ENCODE measurements at places on chromosomes 2 and 18. TPM values are rescaled to one million over a fixed set of nuclear protein-coding genes. Genes with fewer than 3 reads are reported as not detected.
A peak's percentile ranks its signal among the peaks of the same experiment; 100 is the strongest.

TMEM37 gene
- 37.2 TPM for total RNA-seq

SPATA3 gene
- total RNA-seq: 0.54 TPM

DNA sequence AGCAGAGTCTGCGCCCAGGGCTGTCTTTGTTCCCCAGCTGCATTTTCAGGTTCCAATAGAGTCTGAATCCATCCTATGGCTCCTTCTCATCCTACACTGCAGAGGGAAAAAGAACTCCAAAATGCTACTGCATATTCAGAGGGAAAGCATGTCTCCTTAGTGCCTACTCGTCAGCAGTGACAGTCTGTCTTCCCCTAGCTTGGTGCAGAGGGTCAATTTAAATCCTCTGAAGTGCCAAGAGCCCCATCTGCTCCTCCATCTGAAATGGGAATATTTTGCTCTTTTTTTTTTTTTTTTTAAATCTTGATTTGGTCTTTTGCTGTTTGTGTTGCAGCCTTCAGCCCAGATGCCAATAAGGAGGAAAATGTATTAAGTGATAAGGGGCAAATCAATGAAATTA, 199.3 kb downstream of the RNF144A start:
- no peak overlapping the region for H3K27ac ChIP-seq
- DNase-seq: no peak
- no peak overlapping the region for H3K4me3 ChIP-seq
- H3K27me3 ChIP-seq: no peaks in the 10 kb centered on the region
- no peaks in the 10 kb centered on the region for H3K4me1 ChIP-seq

DNA sequence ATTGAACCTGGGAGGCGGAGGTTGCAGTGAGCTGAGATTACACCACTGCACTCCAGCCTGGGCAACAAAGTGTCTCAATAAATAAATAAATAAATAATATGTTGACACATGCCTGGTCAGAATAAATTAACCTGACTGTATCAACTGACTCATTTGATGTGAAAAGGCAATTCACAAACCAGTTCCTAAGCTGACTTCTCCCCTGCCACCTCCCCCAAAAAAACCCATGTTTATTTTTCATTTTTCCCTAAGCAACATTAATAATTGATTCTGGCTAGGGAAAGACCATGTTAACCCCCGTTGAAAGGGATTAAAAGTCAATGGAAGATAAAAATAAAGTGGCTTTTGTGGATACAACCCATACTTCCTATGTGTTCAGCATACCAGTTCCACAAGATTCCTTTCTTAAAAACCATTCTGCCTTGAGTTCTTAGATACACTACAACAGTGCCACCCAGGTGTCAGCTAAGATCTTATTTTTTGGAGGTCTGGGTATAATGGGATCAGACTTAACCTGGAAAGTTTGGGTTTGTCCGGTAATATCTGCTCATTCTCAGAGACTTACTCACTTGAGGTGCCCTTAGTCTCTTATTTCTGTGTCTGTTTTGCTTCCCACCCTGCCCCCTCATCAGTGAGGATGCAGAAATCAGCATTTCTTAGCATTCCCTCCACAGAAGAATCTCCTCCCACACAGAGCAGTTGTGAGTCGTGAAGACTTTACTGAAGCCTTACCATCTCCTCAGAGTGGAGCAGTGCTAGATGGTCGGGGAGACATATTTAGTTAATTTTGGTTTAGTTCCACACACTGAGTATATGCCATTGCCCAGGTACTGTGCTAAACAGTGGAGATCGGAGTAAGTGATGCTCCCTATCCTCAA, 10.1 kb upstream of the MCFD2 start:
- H3K36me3 ChIP-seq: no peaks in the 10 kb centered on the region
- no peaks in the 10 kb centered on the region for H3K4me1 ChIP-seq
- H3K27ac ChIP-seq: no peak overlapping the region

GRCh38 chr2:239348563-239349452, 52.0 kb downstream of the HDAC4 start:
- peaks cover 34% of the 10 kb centered on the region for H3K4me1 ChIP-seq
- DNase-seq: peak; percentile 74
- no peak overlapping the region for H3K4me3 ChIP-seq
- peak overlapping the region; percentile 87 for H3K27ac ChIP-seq

DNA sequence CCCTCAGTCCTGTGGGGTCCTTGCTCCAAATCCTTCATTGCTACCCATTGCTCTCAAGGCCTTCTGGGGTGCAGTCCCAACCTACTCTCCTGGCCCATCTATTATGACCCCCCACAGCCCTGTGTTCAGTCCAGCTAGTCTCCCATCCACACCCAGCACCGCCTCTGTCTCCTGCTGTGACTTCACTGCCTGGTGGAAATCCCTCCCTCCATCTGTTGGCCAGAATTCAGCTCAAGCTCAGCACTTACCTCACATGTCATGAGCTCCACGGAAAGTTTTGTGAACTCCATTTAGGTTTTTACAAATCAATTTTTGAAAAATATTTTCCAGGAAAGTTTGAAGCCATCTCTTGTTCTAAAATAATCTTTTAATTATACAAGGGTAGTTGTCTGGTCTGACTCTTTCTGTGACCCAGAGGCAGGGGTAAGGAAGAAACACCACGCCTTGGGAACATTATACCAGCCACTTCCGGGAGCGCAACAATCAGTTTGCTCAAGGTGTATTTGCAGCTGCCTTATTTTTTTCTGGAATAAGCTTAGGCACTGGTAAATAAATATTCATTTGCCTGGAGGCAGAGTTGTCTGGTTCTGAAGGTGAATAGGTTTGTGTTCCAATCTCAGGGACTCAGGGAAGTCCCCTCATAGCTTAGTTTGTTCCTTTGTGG, 110.8 kb downstream of the VIT start:
- no peak overlapping the region for H3K4me3 ChIP-seq
- H3K27me3 ChIP-seq: no peaks in the 10 kb centered on the region
- H3K36me3 ChIP-seq: no peaks in the 10 kb centered on the region
- H3K27ac ChIP-seq: no peak overlapping the region
- H3K4me1 ChIP-seq: no peaks in the 10 kb centered on the region

GRCh38 chr2:199975273-199975895, 20.0 kb downstream of the MAIP1 start:
- no peak overlapping the region for H3K27ac ChIP-seq
- no peak overlapping the region for H3K4me3 ChIP-seq
- no peaks in the 10 kb centered on the region for H3K27me3 ChIP-seq
- DNase-seq: no peak
- no peaks in the 10 kb centered on the region for H3K36me3 ChIP-seq
- H3K4me1 ChIP-seq: no peaks in the 10 kb centered on the region

DNA sequence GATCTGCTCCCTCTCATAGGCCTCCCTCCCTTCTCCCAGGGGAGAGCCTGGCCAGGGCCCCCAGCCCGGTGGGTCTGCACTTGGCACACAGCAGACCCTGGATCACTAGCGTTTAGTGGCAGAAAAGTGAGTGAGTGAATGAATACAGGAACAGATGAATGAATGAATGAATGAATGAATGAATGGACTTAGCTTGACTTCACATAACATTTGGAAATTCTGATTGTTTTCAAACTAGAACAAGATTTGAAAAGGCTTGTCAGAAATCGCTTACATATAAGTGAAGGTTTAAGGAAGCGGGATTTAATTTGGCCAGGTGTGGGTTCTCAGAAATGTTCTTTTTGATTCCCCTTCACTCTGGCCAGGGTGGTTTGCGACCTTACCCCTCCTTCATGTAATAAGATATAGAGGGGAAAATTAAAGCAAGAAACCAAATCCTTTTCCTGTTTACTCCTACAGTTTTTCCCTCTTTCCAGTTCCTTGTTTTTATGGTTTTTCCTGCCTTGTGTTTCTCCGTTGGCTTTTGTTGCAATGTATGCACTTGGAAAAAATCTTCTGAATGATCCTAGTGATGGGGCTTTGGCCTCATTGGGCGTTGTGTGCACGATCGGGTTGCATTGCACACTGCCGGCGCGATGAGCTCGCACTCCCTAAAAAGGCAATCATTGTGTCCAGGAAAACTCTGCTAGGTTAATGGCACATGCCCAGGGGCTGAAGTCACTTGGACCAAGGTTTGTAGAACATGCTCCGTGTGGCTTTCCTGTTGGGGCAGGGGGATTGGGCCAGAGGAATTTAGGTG, 16.4 kb downstream of the LRRFIP1 start:
- no peak overlapping the region for H3K4me3 ChIP-seq
- H3K36me3 ChIP-seq: no peaks in the 10 kb centered on the region
- no peak for DNase-seq
- H3K27ac ChIP-seq: no peak overlapping the region
- H3K4me1 ChIP-seq: peaks cover 11% of the 10 kb centered on the region

DNA sequence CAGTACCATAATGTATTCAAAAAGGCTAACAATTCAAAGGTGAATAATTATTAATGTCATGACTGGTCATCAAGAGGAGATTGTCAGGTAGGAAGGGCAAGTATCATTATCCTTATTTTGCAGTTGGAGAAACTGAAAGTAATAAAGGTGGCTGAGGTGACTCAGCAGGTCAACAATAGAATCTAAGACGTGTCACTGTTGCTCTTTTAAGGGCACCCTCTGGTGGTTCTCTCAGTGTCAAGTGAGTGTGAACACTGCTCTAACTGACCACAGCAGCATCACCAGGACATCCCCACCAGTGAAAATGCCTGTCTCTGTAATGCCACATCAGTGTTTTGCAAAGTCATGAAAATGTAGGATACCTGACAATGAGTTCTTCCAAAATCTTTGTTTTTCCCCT, 69.7 kb downstream of the DCC start:
- H3K36me3 ChIP-seq: no peaks in the 10 kb centered on the region
- no peak overlapping the region for H3K27ac ChIP-seq
- no peaks in the 10 kb centered on the region for H3K4me1 ChIP-seq
- no peak overlapping the region for H3K4me3 ChIP-seq
- no peaks in the 10 kb centered on the region for H3K27me3 ChIP-seq
- DNase-seq: no peak
